Neural crest cell (in vitro differentiated cells): ENCODE measurements at places on chromosomes 11 and 22.

GRCh38 chr11:13210424-13210823, 67.2 kb upstream of the BMAL1 start:
- DNase-seq: peak; percentile 30

- DNase-seq: no peak
These were observed 1.1 kb upstream of the PRG2 start for GRCh38 chr11:57391539-57391938.

GRCh38 chr11:116471608-116472256, 301.1 kb downstream of the BUD13 start:
- no peak for DNase-seq

DNA sequence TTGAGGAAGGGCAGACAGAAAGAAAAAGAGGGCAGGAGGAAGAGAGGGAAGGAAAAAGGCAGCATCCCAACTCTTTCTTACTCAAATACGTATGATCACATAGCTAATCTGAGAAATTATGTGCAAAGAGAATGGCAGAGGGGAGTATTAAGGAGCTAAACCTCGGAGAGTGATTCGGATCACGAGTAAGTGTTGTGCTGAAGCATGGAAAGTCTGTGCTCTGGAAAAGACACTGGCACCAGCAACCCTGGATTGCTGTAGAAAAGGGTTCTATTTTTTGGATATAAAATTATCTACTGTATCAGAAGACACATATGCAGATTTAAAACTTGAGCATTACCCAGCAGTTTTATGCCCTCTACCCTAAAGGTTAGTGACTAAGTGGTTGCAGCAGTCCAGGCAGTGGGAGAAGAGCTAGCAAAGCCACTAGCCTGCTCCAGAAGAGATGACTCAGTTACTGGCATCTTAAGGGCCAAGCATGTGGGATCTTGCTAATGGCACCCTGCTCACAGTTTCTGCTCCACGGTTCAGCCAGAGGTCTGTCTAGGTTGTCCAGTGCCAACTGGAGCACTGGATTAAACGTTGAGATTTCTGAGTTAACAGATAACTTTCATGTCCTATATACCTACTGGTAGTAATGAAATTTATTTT, 151.7 kb downstream of the SWAP70 start:
- DNase-seq: no peak

DNA sequence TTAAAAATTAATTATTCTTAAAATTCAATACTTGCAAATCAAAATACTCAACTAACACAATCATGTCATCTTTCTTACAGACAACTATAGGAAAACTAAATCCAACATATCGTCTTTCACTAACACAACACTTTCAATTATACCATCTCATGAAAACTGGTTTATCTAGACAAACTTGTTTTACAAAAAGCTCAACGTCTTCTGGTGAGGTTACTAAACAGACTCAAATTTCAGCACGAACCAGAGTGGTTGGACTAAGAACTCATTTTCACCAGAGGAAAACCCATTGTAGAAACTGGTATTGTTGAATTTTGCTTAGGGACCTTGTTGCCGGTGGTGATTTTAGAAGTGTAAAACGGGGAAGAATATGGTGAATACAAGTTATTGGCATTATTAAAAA, 52.2 kb downstream of the NUP98 start:
- DNase-seq: no peak

GRCh38 chr11:119608781-119609180, 120.2 kb downstream of the NECTIN1 start:
- no peak for DNase-seq

GRCh38 chr22:50338042-50338573, 5.0 kb upstream of the PPP6R2 start:
- no peak for DNase-seq

DNA sequence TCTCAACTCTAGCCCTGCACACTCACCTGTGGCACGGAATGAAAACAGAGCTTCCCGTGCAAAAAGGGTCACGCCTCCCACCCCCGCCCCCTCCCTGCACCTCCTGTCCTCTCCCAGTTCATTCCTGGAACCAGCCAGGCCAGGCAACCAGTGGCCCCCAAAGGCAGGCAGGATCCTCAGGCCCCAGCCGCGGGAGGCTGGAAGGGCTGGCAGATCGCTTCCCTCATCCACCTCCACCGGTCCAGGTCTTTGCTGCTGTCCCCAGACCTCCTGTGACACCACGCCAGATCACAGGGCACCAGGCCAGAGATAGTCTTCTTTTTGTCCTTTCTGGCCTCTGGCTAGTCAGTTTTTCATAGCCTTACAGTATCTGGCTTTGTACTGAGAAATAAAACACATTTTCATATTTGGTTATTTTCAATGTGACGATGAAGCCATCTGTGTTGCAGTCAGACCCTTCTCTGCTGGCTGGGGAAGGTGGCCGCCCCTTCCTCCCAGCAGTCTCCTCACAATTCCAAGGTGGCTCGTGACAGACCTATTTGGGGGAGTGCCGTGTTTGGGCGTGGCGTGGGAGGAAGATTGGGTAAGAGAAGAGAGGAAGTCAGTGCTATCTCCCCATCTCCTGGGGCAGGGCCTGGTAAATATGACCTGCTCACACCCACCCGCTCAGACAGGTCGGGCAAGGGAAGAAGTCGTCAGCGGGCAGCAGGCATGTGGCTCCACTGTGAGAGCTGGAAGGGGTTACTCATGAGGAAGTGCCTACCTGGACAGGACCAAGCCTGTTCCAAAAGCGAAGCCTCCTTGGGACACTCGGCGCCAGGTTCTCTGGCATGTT, 9.1 kb downstream of the SSH3 start:
- DNase-seq: no peak

GRCh38 chr11:26860091-26860780, 133.7 kb upstream of the FIBIN start:
- no peak for DNase-seq

- no peak for DNase-seq
These were observed 18.4 kb downstream of the TTC12 start for GRCh38 chr11:113332638-113333329.

DNA sequence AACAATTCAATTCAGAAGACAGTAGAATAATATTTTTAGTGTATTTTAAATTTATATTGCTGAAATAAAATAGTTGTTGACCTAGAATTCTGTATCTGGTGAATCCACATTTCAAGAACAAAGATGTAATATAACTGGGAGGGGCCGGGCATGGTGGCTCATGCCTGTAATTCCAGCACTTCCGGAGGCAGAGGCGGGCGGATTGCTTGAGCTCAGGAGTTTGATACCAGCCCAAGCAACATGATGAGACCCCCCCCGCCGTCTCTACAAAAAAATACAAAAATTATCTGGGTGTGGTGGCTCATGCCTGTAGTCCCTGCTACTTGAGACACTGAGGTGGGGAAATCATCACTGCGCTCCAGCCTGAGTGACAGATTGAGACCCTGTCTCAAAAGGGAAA, 72.6 kb downstream of the CD82 start:
- DNase-seq: no peak

DNA sequence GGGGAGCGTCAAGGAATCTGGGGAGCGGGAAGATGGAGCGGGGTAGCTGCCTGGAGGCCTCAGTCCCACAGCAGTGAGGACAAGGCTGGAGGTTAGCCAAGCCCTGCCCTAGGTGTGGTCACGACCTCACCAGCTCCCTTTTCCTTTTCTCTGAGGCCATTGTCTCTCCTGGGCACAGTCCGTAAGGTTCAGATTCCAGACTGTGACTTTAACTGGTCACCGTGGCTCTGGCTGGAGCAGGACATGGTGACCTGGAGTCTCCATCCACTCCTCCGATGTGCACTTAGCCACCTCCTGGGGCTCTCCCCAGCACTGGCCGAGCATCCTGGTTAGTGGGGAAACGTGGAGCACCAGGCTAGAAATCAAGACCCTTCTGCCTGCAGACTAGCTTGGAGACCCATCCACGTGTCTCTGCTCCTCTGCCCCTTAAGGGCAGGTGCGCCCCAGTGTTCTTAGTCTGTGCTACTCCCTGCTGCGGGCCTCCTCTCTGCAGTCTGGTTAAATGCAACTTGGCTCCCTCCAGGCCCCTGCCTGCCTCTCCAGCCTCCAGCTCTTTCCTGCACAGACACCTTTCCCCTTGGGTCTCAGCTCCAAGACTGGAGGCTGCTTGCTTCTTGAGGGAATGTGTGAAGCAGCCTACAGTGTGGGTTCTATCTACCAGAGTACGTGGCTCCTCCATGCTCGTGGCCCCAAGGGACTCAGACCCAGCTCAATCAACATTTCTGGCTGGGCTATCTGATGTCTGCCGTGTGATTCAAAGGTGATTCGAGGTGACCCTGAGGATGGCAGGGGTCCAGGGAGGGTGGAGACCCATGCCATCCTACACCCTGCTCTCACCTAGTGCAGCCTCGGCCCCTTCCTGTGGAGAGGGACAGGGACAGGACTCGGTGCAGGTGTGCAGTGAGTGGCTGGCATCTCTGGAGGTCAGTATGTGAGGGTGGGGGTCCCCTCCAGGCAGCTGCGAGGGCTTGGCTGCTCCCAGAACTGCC, 5.2 kb downstream of the SLC25A1 start:
- DNase-seq: no peak

- no peak for DNase-seq
These were observed 9.1 kb downstream of the ANKK1 start for GRCh38 chr11:113396690-113397089.

DNA sequence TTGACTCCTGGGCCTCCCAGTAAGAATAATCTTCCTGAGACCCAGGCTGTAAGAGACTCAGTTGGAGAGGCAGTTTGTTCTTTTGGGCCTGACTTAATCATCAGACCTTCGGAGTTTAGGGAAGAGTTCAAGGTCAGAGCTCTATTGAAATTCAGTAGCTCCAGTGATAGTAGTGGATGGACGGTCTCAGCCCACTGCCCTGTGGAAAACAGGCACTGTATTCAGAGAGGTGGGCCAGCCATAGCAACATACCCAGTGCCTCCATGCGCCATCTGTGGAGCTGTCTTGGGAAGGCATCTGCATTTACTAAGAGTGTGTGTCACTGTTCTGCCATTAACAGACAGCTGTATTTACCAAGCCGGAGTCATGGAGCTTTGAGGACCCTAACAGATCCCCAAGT, 2.9 kb downstream of the SMARCB1 start:
- no peak for DNase-seq

- DNase-seq: no peak
These were observed 30.8 kb downstream of the CCDC90B start for GRCh38 chr11:83255366-83255765.

- no peak for DNase-seq
These were observed 66.5 kb downstream of the DBX1 start for GRCh38 chr11:20093775-20094174.

GRCh38 chr22:36445158-36445668, 36.2 kb downstream of the TXN2 start:
- DNase-seq: no peak
